ENCODE measurements at places on chromosomes 1 and 21.

- no peak for DNase-seq
Measured at GRCh38 chr21:44797775-44798174, 3.8 kb downstream of the UBE2G2 start.

- no peak for DNase-seq
Measured at GRCh38 chr1:53551428-53551995, 92.3 kb downstream of the DMRTB1 start.

DNA sequence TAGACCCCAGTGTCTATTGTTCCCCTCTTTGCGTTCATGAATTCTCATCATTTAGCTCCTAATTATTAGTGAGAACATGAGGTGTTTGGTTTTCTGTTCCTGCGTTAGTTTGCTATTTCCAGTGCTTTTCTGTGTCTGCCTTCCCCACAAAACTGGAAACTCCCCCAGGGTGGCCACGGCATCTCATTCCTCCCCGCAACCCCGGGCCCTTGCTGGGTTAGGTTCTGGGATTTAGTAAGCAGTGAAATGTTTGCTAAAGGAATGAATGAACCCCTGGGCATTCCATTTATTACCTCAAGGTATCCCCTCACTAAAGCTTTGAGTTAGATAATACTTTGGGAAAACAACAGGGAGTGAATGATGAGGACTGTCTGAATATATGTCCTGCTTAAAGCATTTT lies 142.9 kb downstream of the GLUL start:
- no peak for DNase-seq

- no peak for DNase-seq
Measured at GRCh38 chr1:233121947-233122559, 171.6 kb downstream of the NTPCR start.

DNA sequence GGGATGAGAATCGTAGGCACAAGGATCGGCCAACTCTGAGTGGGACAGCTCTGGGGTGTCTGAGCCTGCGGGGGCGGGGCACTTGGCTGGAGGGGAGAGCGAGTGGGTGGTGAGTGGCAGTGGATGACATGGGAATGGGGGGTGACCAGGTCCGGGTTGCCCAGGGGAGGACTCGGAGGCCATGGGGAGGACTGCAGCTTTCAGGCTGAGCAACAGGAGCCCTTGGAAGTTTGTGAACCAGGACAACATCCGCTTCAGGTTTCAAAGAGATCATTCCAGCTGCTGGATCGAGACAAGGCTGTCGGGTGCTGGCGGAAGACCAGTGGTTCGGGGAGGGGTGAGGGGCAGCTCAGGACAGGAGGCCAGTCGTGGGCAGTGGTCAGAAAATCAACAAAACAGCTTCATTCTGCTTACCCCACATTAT lies 124.4 kb upstream of the IRF2BP2 start:
- DNase-seq, result no peak

Data from NCI-H1417 (cell line).